ENCODE measurements at places on chromosomes 5 and 9.

DNA sequence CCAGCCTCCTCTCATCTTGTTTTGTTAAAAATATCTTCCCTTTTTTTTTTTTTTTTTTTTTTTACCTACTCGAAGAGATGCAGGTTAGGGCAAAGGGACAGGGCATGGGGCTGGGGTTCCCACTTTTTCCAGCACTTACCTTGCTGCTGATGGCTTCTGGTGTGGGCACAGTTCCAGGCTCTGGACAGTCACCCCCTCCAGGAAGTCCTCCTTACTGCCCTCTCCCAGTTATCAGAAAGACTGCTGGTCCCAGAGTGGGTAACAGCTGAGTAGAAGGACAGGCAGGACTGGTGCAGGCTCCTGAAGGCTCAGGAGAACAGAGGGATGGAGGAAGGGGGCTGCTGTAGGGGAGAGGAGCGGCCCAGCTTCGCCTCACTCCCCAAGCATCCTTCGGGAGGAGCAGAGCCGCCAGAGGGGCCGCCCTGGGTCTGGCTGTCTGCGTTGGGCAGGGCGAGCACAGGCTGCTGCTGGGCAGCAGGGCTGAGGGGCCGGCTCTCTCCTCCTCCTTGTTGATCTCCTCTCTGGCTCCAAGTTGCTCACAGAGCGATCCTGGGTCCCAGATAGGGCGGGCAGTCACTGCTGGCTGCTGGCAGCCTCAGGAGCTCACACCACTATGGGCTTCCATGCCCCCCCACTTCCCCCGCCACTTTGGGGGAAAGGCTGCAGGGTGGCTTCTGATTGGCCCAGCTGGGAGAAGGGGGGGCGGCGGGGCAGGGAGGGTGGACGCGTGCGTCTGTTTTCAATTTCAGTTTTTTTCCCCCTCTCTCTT, at the start of gene PDGFRB:
Gene PDGFRB, minus strand, starts transcription at position 588 of the 769 bp plus-strand sequence. CDS start 18,798 bp downstream, outside the sequence.
- DNase-seq = peak; percentile 92

- DNase-seq = no peak
These were observed 179.1 kb upstream of the RFX3 start for GRCh38 chr9:3704890-3705289.

DNA sequence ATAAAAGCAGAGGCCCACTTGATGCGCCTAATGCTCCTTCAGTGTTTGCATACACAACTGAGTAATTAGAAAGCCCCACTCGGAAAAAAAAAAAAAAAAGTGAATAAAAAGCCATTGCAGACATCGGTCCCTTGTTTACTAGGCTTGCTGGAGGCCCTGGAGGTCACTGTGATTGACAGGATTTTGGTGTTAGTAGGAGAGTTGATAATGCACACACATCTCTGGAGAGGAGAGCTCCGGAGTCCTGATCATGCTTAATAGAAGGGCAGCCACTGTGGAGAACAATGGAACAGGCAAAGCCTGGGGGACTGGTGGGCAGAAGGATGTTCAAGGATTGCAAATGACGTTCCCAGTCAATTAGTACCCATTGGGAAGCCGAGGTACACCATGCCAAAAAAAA, 152.5 kb downstream of the EFNA5 start:
- DNase-seq = no peak

DNA sequence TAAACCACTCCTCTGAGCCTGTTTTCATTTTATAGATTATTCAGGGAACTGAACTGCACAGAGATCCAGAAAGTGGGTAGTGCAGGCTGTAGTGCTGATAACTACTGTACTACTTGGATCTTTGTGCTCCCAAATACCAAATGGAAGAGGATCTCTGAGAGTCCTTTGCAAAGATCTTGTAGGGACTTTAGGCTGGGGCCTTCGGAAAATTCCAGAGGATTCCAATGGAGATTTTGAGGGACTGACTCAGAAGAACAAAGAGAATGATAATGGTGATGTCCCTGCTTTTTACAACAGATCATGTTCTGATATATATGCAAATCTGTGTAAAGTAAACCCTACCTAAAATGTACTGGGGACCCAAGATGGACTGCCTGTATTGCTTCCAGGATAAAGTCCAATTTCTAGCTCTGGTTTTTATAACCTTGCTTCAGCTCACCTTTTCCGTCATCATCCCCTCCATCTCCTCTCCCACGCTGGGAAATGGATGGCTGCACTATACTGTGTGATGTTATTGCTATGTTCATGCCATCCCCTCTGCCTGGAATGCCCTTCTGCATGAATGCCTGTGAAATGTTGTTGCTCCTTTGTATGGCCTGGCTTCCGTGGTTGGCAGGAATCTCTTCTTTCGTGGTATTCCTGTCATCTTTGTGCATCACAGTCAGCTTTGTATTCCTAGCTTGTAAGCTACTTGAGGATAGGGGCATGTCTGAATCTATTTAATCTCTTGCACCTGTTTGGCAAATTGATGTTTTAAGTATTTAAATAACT, 9.7 kb upstream of the PSMD5 start:
- DNase-seq = no peak

DNA sequence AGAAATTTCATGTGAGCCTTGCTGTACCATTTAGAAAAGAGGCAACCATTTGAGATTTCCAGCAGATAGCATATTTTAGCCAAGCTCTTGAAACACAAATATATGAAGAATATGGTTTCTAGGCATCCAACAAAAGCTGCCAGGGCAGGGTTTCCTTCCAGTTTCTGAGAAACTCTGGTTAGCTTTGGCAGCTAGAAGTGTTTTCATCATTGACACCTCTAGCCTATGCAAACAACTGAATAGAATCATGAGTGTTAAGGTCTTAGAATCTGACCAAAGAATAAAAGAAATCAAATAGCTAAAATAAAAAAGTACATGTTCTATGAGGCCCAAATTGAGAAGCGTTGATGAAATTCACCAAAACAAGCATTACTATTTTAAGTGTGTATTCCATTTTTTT, 188.1 kb downstream of the TMEM167A start:
- no peak for DNase-seq

GRCh38 chr9:104788251-104788650, 24.3 kb downstream of the NIPSNAP3B start:
- no peak for DNase-seq

DNA sequence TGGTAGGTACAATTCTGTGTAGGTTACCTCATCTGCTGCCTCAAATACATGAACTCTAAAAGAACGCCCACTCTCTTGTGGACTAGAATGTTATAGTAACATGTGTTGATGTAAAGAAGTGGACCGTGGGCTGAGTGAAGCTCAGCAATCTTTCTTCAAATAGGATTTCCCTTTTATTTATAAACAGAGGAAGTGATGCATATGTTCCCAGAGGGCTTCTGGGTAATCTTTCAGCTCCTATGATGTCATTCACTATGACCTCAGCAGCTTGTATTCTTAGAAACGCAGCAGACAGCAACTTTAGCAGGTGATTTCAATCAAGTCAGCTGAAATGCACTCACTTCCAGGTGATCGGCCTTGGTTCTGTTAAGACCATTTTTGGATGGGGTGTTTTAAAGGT, 14.4 kb downstream of the F2RL2 start:
- no peak for DNase-seq

DNA sequence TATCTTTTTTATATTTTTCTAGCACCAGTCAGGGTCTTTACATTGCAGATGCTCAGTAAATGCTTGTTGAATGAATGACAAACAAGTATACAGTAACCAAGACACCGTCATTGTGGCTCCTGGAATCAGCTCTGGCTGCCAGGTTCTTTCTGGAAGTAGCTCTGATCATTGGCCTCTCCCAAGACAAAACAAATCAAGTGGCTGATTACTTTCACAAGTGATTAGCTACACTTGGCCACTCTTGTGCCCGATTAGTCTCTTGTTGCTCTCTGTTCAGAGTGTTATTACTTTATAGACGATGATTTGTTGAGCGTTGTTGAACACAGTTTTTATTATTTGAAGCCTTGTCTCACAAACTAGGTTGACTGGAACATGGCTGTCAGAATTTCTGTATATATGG, 119.6 kb upstream of the TLX3 start:
- DNase-seq = no peak

DNA sequence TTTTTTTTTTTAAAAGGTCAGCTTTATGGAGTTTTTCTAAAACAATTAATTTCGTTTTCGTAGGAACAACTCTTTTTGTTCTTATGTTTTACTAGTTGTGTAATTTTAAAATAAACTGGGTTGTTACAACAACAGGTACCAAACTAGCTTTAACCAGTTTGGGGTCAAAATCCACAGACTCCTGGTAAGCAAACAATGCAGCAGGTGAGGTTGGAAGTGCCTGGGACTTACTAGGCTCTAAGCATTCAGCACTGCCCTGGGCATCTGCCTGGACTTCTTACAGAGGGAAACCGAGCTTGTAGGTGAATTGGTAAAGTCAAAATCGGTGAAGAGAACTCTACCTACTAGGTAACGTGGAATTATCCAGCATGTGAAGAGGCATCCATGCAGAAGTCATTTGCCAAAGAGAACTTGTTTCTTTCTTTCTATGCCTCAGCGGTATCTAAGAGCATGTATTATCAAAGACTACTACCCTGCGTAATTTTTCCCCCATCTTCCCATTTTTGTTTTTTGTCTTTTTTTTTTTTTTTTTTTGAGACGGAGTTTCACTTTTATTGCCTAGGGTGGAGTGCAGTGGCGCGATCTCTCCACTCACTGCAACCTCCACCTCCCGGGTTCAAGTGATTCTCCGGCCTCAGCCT, 145.4 kb downstream of the KCTD16 start:
- no peak for DNase-seq

GRCh38 chr5:36528588-36528987, 77.8 kb upstream of the SLC1A3 start:
- no peak for DNase-seq

DNA sequence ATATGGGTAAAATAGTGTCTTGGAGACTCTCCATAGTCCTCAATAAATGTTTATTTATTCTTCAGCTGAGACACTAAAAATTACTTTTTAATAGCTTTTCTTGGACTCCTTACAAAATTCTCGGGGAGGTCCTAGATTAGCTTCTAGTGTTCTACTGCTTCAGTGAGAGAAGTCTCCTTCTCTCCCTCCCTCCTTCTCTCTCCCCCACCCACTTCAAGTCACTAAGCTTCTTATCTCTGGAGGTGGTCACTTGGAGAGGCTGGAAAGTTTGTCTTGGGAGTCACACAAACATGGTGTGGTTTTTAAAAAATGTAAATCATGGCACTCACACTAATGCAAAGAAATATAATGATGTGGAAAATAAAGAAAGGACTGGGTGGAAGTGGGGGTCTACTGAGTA, 64.1 kb downstream of the SEMA6A start:
- no peak for DNase-seq

GRCh38 chr9:36051317-36051716, 14.6 kb downstream of the RECK start:
- no peak for DNase-seq

DNA sequence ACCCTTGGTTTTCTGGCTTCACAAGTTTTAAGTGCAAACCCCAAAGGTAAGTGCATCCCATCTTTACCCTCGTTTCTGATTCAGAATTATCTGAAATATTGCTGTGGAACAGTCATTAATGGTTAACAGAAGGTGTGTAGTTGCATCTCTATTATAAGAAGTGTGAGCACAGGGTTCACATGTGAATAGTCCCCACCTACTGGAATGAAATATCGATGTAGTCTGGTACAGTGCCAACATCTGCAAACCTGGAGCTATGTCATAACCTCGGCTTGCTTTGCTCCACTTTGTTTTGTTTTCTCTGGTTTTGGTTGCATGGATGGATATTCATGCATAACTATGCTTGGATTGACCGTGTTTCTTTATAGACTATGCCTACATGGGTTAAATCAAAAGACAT, 12.6 kb downstream of the HTR4 start:
- no peak for DNase-seq

- DNase-seq = no peak
These were observed 185.4 kb upstream of the ADCY2 start for GRCh38 chr5:7210549-7210948.

GRCh38 chr5:135048286-135048685, 14.3 kb upstream of the PITX1 start:
- no peak for DNase-seq

DNA sequence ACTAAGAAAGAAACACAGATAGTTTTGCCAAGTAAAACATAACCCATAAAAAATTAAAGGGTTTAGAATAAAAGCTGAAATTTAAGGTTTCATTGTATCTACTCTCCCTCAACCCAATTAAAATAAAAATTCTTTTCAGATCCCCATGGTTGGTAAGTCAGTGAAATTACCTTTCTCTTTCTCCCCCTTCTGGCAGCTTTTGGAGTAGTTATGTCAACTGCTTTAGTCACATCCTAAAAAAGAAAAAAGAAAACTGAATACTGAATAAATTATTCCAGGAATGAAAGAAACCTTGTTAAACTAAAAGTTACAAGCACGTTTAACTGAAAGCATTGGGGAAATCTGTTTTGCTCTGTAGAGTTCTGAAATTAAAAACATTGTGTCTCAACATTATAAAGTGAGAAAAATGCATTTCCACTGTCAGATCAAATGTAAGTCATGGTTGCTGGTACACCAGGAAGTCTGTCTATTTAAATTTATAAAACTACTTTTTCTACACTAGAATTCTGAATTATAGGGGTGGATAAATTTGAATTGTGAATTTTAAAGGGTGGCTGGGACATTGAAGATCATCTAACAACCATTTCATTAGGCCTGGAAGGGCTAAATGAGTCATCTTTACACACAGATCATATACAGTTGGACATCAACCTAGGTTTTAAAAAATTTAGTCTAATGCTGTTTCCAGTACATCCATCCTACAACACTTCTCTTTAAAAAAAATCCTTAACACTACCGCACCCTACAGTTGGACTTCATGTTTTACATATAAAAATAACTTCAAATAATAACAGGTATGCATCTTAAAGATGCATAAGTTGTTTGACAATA, 24.7 kb downstream of the PSIP1 start:
- no peak for DNase-seq

GRCh38 chr5:141260458-141261237, 15.5 kb downstream of the PCDHB15 start:
- no peak for DNase-seq

All from heart left ventricle (tissue), 16 donors.